ENCODE measurements at places on chromosomes 1 and 21.

- H3K4me1 ChIP-seq: no peaks in the 10 kb centered on the region
- no peak overlapping the region for H3K4me3 ChIP-seq
- H3K27me3 ChIP-seq: peaks cover 11% of the 10 kb centered on the region
- no peaks in the 10 kb centered on the region for H3K36me3 ChIP-seq
Observed at GRCh38 chr1:64033667-64034220, 169.7 kb upstream of the UBE2U start.

DNA sequence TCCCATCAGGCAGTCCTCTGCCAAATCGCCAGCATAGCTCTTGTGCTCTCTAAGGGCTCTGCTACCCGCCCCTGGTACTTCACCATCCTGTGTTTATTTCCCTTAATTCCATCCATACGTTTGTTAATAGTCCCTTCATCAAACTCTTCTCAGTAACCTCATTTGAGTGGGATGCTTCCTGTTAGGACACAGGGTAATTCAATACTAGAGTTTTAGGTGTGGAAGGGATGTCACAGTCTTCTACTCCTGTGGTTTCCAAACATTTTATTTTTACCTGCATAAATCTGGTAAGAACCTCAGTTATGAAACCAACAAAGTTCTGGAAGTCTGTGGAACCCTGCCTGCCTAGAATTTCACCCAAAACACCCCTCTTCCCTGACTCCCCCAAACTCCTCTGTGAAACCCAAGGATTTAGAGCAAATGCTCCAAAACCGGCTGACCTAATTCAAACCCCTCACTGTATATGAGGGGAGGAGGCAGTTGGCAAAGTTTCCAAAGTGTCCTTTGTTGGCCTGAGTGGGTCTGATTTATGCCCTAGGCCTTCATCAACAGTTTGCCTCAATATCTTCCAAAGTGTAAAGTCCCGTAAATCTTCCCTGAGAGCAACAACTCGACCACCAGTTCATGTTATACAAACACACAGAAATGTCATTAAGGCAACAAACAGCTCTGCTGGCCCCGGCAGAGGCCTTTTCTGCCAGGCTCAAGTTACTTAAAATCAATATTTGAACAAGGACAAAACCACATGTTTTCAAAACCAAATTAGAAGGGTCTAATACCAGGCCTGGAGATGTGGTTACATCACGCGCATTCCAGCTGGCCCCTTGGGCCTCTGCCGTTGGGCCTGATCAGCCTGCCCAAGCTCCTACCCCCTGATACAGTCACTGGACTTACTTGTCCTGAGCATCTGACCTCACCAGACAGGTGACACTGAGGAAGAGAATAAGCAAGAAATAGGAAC is 82.4 kb upstream of the FGGY start:
- no peaks in the 10 kb centered on the region for H3K4me1 ChIP-seq
- no peak for DNase-seq
- H3K4me3 ChIP-seq: no peak overlapping the region
- no peak overlapping the region for H3K27ac ChIP-seq
- H3K36me3 ChIP-seq: peaks cover 3% of the 10 kb centered on the region

GRCh38 chr1:116889380-116889779 is 20.3 kb upstream of the PTGFRN start:
- H3K27me3 ChIP-seq: peaks cover 37% of the 10 kb centered on the region
- H3K27ac ChIP-seq: no peak overlapping the region
- no peaks in the 10 kb centered on the region for H3K36me3 ChIP-seq
- no peaks in the 10 kb centered on the region for H3K4me1 ChIP-seq
- no peak overlapping the region for H3K4me3 ChIP-seq

- no peaks in the 10 kb centered on the region for H3K27me3 ChIP-seq
- no peak overlapping the region for H3K4me3 ChIP-seq
- peaks cover 53% of the 10 kb centered on the region for H3K36me3 ChIP-seq
- peaks cover 16% of the 10 kb centered on the region for H3K4me1 ChIP-seq
- no peak for DNase-seq
Observed at GRCh38 chr1:35603468-35603867, 30.4 kb downstream of the TFAP2E start.
